ENCODE measurements at places on chromosomes 2 and 18. TPM values are rescaled to one million over a fixed set of nuclear protein-coding genes. Genes with fewer than 3 reads are reported as not detected.

GRCh38 chr2:120094795-120095194 is 81.9 kb downstream of the EPB41L5 start:
- no peak for DNase-seq

GRCh38 chr18:74310411-74310810 is 5.2 kb upstream of the C18orf63 start:
- DNase-seq, result no peak

NPHP1 gene
- total RNA-seq, result 4.5 TPM

SLC5A7 gene
- not detected for total RNA-seq

C2orf81 gene
- total RNA-seq, result 3.8 TPM

Data from ovary (tissue), 10 donors.